ENCODE measurements at places on chromosomes 5 and 9. TPM values are rescaled to one million over a fixed set of nuclear protein-coding genes. Genes with fewer than 3 reads are reported as not detected.

The HAVCR1 gene
- polyA plus RNA-seq = not detected

The AUH gene
- 18.2 TPM for polyA plus RNA-seq

The FGF10 gene
- polyA plus RNA-seq = 3.8 TPM

The TUSC1 gene
- polyA plus RNA-seq = 2.9 TPM

The HRCT1 gene
- polyA plus RNA-seq = 0.33 TPM

The ARL15 gene
- 3.9 TPM for polyA plus RNA-seq
